Ascending aorta (tissue), 2 donors: ENCODE measurements at places on chromosomes 12 and 14.

DNA sequence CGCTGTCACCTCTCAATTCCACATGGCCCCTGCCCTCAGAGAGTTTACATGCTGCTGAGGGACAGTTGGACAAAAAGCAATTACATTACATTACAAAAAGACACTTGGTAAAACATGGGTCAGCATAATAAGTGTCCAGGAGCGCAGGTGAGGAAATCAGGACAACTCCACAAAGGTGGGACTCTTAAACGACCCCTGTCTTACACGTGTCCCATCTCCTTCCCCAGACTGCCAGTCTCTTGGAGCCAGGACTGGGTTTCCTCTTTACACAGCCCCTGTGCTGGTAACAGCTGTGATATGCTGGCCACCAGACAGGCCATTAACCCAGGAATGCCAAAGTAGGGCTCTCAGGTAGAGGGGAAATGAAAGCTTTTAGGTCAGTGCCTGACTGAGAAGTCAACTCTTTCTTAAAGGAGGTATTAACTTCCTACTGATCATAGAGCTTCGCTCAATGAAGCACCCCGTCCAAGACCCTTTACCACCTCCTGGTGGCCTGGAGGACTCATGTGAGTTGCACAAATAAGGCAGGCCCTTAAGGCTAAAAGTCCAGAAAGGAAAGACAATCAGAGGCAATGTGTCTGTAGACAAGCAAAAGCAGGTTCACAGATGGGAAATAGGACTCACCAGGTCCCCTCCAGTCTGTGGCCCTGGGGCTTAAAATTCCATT is 55.5 kb downstream of the ANO2 start:
- no peak for DNase-seq

- DNase-seq, result no peak
These were observed 7.2 kb downstream of the SETD3 start for GRCh38 chr14:99473458-99473857.

- no peak for DNase-seq
These were observed 88.8 kb downstream of the GALNT8 start for GRCh38 chr12:4809013-4809448.

- DNase-seq, result no peak
These were observed 7.9 kb upstream of the NFKBIA start for GRCh38 chr14:35412272-35413056.

DNA sequence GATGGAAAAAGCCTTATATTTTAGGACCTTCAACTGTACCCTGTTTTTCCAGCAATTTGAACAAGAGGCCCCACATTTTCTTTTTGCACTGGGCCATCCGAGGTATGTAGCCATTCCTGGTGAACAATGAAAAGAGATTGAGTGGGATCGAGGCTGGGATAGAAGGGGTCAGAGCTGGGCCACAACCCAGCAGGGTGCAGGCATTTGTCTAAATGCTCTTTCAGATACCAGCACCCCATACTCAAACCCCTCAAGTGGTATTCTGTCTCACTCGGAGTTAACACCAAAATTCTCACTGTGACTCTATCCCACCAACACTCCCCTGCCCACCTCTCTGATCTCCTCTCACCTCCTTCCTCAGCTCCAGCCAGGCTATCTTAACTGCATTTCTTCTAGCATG is 26.8 kb downstream of the DUSP6 start:
- no peak for DNase-seq

DNA sequence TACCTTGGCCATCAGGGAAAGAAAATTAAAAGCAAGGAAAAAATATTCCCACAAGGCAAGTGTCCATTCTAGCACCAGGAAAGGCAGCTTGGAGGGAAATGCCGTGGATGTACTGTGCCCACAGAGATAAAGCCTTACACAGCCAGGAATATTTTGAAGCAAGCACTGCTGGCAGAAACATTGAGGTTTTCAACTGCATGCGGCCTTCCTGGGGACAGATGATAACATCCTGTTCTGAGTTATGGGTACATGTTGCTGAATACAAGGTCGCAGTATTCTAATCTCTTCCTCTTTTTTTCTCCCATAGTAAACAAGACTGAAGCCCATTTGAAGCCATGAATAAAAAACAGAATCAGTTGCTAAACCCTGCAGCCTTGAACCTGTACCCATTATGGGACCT is 197.1 kb downstream of the BTG1 start:
- DNase-seq, result no peak

- no peak for DNase-seq
These were observed 52.1 kb downstream of the SLC15A4 start for GRCh38 chr12:128771681-128772080.

- DNase-seq, result no peak
These were observed 43.8 kb upstream of the TSPAN11 start for GRCh38 chr12:30882706-30883105.

GRCh38 chr14:71985538-71986189 is 53.4 kb downstream of the RGS6 start:
- no peak for DNase-seq

DNA sequence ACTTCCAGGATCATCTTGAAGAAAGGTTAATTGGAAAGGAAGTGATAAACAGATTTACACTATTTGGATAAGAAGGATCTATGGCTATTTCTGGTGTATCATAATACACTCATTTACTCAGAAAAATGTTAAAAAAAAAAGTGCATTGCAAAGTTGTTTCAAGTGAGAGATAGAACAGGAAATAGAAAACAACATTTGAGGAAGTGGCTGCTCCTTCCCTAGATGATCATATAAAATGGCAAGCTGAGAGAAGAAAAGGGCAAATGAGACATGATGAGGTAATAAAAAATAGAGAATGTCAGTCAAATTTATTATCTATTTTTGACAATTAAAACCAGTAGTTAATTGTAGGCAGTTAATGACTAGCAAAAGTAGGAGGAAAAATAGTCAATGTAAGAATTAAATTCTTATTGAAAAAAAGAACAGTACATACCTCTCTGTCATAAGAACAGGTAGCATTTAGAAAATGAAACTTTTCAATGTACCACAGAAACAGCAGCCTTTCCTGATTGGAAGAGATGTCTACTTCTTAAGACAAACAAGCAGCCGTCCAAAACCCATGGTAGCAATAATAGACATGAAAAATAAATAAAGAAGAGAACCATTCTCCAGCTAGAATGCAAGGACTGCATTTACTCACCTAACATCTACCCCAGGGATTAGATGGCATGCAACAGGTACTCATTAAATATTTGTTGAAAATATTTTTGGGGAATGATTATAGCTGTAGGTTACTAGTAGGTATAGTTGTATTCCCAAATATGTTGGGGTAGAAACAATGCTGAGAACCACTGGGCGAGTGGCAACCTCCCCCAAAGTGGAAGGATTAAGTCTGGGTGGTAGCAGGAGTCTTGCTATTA is 63.9 kb upstream of the GRIP1 start:
- no peak for DNase-seq

DNA sequence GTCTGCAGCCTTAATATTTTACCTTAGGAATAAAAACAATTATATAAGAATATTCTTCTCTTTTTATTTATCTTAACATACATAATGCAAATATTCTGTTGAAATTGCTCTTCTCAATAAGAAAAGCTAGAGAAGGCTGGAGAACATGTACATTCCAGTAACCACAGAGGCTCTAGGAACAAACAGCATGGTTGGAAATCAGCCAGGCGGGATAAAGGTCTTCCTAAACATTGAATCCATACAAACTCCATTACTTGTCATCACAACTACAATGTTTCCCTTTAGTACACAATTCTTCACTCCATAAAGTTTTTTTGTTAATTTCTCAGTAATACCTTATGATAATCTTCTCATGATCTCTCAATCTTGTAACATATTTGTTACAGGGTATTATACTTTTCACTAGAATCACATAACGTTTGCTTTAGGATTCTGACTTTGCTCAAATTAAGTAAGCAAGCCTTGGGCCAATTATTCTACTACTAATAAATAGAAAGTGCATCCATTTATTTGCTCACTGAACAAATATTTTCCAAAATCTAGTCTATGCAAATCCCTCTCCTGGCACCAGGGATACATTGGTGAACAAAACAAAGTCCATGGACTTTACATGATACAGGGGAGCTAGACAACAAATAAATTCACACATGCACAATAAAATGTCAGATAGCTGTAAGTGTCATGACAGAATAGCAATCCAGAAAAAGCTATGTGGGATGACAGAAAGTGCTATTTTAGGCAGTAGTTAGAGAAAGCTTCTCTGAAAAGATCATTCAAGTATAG is 237.5 kb upstream of the TMTC1 start:
- DNase-seq, result no peak

DNA sequence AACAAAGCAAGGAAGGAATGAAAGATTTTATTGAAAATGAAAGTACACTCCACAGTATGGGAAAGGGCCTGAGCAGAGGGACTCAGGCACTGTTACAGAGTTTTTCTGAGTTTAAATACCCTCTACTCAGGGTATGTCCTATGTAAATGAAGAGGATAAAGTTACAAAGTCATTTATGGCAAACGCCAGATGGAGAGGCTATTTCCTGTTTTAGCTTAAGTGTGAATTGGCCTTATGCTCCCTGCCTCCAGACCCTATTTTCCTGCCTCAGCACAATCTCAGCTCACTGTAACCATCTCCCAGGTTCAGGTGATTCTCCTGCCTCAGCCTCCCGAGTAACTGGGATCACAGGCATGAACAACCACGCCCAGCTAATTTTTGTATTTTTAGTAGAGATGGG is 6.8 kb upstream of the PHC1 start:
- no peak for DNase-seq

GRCh38 chr14:102230481-102231210 is 74.3 kb downstream of the MOK start:
- DNase-seq, result no peak

GRCh38 chr12:113244478-113244958 is 23.3 kb downstream of the TPCN1 start:
- no peak for DNase-seq

- DNase-seq, result no peak
These were observed 172.7 kb downstream of the ANO6 start for GRCh38 chr12:45388545-45388944.

GRCh38 chr12:99605-100004 is 33.0 kb downstream of the IQSEC3 start:
- no peak for DNase-seq

- DNase-seq, result no peak
These were observed 84.0 kb downstream of the PTPN21 start for GRCh38 chr14:88470542-88471440.

- no peak for DNase-seq
These were observed 40.9 kb downstream of the PELI2 start for GRCh38 chr14:56159066-56159465.

DNA sequence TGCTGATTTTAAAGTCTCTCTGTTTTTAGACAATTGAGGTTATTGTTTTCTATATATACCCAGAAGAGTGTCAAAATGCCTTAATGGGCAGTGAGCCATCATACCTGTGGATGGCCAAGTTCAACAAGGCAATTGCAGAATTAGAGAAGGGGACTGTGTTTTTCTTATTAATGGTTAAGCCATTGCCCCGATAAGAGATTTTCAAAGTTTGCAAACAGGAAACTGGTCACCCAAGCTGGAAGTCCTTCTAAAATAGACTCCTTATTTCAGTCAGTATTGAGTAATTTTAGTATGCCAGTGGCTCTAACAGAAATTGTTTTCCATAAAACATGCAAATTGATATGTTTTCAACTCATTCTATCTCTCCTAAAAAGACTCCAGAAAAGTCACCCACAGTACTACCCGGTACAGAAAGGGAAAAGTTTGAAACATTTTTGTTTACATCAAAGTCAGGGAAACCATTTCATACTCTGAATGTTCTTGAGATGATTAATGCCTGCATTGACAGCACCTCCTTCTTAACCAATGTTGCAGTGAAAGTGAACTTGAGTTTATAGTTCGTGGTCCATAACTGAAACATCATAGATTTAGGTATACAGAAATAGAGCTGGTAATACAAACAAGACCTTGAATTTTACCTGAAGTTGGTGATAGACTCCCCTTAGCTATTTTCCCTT is 191.1 kb downstream of the TMX1 start:
- DNase-seq, result no peak

DNA sequence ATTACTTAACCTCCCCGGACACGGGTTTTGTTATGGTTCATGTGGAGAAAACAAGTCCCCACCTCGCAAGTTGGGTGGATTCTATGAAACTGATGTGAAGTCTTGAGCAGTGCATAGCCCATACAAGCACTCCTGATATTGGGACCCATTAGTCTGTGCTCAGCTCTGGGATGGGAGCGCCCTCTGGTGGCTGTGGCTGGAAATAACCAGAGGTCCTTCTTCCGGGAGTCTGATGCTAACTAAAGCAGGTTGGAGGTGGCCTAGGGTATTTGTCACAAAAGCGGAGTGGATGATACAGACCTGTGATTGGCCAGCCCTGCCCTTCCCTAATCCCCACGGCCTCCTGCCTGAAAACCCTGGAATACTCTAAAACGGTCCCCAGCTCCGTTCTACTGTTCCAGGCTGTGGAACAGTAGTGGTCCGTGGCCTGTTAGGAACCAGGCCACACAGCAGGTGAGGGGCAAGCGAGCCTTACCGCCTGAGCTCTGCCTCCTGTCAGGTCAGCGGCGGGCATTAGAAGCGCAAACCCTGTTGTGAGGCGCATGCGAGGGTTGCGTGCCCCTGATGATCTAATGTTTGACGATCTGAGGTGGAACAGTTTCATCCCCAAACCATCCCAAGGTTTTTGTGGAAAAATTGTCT is 6.4 kb downstream of the SLC48A1 start:
- peak; percentile 63 for DNase-seq

DNA sequence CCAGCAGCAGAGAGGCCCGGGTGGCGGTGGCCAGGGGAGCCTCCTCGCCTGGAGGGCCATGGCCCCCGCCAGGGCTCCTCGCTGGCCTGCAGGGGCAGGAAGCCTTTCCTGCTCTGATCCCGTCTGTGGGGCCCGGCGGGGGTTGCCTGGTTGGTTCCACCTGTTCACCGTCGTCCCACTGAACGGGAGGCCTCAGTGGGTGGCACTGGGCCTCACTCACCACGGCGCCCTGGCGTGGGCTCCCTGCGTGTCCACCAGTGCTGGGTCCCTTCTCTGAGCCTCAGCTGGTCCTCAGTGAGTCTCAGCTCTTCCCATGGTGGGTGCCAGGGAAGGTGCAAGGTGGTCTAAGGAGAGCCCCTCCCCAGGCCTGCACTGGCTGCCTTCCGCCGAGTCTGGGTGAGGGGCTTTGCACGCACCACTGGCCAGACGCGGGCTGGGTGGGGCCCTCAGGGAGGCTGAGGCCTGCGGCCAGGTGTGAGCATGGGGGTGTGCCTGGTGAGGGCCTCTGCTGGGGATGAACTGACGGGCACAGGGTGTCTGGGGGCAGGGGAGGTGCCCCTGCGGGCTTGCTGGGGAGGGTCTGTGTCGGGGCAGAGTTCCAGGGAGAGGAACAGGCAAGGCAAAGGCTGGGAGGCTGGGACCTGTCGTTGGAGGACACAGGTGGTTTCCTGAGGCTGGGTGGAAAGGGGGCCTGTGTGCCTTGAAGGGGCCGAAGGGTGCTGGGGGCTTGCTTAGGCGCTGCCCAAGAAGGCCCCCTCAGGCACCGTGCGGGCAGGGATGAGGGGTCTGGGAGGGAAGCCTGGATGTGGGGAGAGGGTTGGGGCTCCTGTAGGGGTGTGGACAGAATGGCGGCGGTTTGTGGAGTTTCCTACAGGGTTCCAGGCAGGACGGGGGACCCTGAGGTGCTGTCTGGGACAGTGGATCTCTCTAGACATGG is 339.8 kb downstream of the TMEM121 start:
- DNase-seq, result no peak

GRCh38 chr12:96587691-96588090 is 98.3 kb downstream of the CFAP54 start:
- no peak for DNase-seq
